ENCODE measurements at places on chromosomes 5 and 9.

DNA sequence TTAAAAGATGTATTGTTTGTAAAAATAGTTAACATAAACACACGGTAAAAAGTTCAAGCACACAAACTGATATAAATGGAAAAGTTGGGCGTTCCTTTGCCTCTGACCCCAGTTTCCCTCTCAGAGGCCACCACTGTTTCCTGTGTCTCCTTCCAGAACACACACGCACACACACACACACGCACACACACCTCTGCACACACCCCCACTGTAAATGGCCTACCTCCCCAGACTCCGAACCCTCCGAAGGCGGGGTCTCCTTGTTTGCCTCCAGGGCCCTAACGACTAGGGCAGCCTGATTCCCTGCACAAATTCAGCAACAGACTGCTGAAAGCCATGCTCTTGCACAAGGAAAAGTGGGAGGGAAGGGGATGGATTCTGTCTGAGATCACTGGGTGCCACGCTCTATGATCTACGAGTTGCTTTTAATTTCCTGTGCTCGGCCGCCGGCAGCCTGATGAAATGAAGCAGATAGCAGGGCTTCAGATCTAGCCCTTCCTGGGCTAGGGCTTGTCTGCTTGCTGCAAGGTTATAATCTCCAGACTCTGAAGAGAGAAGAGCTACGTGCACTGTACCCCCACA, 184.0 kb upstream of the IL12B start:
- DNase-seq, result no peak

- DNase-seq, result peak; percentile 52
Observed at GRCh38 chr9:126301985-126302603, 24.5 kb upstream of the MVB12B start.

- DNase-seq, result no peak
Observed at GRCh38 chr5:168852329-168852728, 273.2 kb upstream of the PANK3 start.

DNA sequence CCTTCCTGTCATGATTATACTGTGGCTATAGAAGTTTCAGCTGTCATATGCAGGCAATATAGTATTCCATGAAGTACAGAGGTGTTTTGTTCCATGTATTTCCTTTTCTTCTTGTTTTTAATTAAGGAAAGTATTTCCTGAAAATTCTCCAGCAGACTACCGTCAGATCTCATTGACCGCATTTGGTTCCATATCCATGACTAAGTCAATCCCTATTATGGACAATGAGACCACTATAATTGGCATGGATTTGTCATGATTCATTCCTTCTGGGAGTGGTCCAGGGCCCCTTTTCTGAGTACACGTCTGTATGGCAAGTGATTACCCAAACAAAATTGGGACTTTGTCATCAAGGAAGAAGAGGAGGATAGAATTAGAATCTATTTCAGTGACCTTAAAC, 283.2 kb upstream of the CLINT1 start:
- no peak for DNase-seq

GRCh38 chr5:161098516-161098915, 246.5 kb upstream of the ATP10B start:
- no peak for DNase-seq

DNA sequence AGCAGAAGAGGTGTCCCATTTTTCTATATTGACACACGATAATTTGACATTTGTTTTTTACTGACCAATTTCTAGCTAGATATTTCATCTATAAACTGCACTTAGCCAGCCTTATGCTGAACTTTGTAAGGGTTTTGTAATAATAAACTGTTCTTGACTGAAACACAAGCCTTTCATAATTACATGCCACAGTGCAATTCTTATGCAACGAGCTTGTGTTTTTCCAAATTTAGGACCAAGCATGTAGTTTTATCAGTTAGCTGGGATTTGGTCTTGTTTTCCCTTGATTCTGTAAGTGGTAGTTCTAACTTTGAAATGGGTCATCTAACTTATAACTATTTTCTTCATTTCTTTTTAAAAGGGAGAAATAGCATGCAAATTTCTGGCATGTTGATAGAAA, 1.3 kb upstream of the LURAP1L start:
- no peak for DNase-seq

DNA sequence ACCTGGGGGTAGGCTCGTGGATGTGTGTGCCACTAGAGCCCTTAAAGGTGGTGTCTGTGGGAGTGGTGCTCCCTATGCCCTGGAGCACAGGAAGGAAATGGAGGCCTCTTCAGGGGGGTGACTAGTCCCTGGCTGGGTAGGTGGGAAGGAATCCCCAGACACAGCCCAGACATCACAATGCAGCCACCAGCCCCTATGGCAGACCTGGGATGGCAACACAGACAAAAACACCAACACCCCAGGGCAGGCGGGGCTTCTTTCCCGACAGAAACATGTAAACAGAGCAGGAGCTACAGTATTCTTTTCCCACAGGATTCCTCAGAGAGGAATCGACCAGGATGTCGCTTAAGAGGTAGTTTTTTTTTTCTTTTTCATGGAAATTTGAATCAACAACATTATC, 10.4 kb upstream of the NR5A1 start:
- no peak for DNase-seq

- no peak for DNase-seq
Observed at GRCh38 chr9:19146441-19147024, 19.2 kb upstream of the PLIN2 start.

- no peak for DNase-seq
Observed at GRCh38 chr5:149108651-149109280, 32.5 kb upstream of the ABLIM3 start.

GRCh38 chr9:16062542-16063240, 509.8 kb downstream of the CCDC171 start:
- peak; percentile 38 for DNase-seq

DNA sequence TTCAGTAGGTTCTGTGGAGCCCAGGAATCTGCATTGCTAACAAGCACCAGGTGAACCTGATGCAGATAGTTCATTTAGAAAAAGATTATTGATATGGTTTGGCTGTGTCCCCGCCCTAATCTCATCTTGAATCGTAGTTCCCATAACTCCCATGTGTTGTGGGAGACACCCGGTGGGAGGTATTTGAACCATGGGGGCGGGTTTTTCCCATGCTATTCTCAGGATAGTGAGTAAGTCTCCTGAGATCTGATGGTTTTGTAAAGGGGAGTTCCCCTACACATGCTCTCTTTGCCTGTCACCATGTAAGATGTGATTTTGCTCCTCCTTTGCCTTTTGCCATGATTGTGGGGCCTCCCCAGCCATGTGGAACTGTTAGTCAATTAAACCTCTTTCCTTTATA, 212.0 kb downstream of the RAB3C start:
- no peak for DNase-seq

DNA sequence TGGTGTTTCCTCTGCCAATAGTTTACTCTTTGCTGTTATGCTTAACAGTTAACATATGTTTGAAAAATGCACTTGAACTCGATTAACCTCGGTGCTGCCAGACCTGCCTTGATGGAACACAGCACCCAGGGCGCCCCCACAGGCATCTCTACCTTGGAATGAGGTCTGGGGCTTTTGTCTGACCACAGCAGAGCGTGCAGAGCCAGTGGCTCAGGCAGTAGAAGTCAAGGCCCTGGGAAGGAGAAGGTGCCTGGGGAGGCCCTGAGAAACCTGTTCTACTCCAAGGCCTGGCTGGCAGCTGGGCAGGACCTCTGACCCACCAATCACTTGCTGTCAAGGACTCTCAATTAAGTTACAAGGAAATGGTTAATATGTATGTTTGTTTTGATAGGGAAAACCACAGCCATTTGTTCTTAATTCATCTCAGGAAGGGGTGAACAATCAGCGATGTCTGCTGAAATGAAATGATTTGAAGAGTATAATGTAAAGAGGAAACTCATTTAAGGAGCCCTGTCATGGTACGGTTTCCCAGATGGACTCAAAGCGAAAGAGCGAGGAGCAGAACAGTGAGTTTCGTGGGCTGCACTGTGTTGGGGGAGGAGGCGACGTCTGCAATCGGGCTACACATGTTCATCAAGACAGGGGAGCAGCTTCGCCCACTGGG, 21.9 kb downstream of the MACROH2A1 start:
- no peak for DNase-seq

DNA sequence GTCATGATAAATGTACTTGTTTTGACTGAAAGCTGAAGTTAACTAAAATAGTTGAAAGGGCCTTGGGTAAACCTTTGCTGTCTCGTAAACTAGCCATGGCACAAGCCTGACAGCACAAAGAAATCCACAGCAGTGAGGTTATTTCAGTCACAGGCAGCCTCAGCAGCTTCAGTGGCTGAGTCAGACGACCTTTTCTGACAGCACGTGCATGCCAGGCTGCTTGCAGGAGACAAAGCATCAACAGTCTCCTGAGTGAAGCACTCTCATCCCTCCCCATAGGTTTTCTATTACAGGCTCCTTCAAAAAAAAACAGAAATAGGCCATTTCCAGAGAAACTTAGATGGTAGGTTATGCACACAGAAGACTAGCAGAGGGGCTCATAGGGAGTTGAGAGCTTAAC, 34.6 kb downstream of the OXCT1 start:
- DNase-seq, result peak; percentile 57

GRCh38 chr5:10949856-10950630, 189.0 kb upstream of the DAP start:
- DNase-seq, result no peak

DNA sequence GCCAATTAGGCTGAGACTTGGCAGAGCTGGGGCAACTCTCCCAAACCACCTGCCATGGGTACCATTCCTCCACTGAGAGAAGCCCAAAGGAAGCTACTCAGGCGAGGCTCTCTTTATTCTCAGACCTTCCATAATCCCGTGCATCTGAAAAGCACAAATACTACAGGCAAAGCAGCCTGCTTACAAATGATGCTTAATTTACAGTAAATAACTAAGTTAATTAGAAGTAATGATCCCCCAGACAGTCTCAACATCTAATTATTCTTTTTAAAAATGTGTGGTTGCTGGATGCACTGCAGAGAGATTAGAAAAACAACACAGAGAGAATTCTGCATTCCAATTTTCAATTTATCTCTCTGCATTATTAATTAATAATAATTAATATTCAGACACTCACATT, 53.1 kb downstream of the AK8 start:
- no peak for DNase-seq

DNA sequence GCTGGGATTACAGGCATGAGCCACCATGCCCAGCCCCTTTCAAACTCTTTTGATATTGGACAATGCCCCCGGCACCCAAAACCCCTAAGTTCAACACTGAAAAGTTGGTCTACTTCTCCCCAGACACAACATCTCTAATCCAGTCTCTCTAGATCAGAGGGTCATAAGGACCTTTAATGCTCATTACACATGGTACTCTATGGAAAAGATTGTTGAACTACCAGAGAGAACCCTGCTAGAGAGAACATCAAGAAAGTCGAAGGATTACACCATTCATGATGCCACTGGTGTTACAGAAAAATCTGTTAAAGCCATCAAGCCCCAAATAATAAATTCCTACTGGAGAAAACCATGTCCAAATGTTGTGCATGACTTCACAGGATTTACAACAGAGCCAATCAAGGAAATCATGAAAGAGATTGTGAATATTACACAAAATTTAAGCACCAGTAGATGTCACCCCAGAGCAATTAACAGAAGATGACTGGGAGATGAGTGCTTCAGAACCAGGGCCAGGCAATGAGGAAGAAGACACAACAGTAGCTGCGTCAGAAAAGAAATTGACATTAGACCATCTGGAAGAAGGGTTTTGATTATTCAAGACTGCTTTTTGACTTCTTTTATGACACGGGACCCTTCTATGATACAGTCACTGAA, 28.3 kb upstream of the NIPAL4 start:
- peak; percentile 63 for DNase-seq

DNA sequence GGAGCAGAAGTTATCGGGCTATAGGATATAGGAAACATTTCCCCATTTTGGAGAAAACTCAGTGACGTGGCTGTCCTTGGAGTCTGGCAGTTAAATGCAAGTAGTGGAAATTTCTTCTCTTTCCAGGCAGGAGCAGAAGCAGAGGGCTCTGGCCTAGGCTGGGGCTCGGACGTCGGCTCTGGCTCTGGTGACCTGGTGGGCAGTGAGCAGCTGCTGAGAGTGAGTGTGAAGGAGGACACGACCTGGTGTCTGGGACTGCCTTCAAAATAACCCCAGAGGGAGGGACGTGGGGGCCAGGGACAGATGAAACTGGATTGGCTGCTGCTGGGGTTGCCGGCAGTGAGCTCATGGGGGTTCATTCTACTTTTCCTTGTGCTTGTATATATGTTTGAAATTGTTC, 79.5 kb downstream of the COL15A1 start:
- DNase-seq, result no peak

GRCh38 chr5:102603670-102604069, 104.9 kb upstream of the SLCO6A1 start:
- no peak for DNase-seq

- DNase-seq, result no peak
Observed at GRCh38 chr9:110316261-110317075, 21.2 kb downstream of the TXNDC8 start.

DNA sequence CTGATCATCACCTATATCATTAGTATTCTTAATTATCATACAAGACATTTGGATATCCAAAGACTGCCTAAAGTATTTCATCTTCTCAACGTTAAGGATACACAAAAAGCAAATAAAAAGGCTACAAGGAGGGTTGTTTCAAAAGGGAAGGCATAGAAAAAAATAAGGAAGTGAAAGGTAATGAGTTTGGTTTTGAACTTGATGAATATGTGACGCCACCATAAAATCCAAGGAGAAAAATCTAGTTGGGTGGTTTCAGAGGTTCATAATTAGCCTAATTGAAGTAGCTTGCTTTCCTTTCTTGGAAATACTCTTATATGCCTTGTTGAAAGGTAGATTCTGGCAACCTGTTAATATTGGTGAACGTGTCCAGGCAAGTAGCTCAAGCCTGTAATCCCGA, 96.1 kb upstream of the SGCD start:
- no peak for DNase-seq

Measured in ACHN (cell line).